ENCODE measurements at places on chromosomes 1 and 21.

DNA sequence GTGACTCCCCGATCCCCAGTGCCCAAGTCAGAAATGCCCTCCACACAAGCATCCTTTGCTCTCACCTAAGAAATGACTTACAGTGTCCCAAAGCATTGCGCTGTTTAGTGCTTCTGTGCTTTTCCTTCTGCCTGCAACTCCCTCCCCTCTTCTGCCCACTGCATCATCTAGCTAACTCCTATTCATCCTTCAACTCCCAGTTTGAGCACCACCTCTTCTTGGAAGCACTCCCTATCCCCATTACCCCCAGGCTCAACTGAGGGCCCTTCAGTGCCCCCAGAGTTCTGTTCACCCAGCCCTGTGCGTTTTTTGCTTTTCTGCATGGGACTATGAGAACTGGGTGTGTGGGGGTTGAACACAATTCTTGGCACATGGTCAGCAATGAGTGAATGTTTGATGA lies 10.0 kb downstream of the KCNQ4 start:
- no peak for DNase-seq

GRCh38 chr21:27301220-27301619 lies 334.3 kb upstream of the ADAMTS5 start:
- no peak for DNase-seq

- DNase-seq = no peak
Measured at GRCh38 chr1:80305466-80305865, 1298.9 kb upstream of the ADGRL4 start.

GRCh38 chr1:44919400-44919799 lies 67.0 kb downstream of the EIF2B3 start:
- no peak for DNase-seq

- no peak for DNase-seq
Measured at GRCh38 chr1:218617986-218618385, 272.9 kb downstream of the TGFB2 start.

- no peak for DNase-seq
Measured at GRCh38 chr1:245869847-245870246, 637.2 kb downstream of the SMYD3 start.

- no peak for DNase-seq
Measured at GRCh38 chr1:173224949-173225348, 17.8 kb upstream of the TNFSF4 start.

DNA sequence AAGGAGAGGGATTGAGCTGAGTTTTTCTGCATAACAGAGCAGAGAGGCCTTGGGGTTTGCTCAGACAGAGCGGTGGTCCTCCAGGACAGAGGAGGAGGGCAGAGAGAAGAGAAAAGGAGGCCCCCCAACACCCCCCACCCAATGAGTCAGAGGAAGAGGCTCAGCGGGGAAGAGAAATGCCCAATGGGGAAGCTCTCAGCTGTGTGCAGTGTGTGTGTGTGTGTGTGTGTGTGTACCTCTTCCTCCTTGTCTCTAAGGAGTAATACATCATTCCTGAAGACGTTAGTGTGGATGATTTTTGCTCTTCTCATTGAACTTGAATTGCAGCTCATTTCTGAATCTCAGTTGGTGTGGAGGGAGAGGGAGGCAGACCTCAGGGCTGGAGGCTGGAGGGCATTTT lies 8.7 kb downstream of the TMPRSS3 start:
- no peak for DNase-seq

GRCh38 chr1:50289495-50289894 lies 133.7 kb downstream of the DMRTA2 start:
- DNase-seq = no peak
